ENCODE measurements at places on chromosomes 4 and X.

- no peak for DNase-seq
Observed at GRCh38 chrX:42505016-42505415, 272.9 kb downstream of the PPP1R2C start.

DNA sequence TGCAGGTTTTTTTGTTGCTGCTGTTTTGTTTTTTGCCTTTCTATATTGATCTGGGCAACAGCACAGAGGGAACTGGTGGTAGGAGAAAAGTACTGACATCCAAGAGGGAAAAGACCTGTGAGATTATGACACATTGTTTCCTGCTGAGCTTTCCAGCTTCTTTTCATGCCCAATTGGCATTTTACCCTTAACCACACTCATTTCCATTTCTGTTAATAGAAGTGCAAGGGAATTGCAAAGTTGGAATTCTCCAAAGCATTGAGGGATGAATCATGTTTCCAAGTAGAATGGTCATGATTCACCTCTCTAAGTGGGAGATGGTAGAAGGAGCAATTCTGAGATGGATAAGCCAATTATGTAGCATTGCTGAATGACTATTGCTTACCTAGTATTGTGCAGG is 161.5 kb downstream of the PPARGC1A start:
- DNase-seq = no peak

DNA sequence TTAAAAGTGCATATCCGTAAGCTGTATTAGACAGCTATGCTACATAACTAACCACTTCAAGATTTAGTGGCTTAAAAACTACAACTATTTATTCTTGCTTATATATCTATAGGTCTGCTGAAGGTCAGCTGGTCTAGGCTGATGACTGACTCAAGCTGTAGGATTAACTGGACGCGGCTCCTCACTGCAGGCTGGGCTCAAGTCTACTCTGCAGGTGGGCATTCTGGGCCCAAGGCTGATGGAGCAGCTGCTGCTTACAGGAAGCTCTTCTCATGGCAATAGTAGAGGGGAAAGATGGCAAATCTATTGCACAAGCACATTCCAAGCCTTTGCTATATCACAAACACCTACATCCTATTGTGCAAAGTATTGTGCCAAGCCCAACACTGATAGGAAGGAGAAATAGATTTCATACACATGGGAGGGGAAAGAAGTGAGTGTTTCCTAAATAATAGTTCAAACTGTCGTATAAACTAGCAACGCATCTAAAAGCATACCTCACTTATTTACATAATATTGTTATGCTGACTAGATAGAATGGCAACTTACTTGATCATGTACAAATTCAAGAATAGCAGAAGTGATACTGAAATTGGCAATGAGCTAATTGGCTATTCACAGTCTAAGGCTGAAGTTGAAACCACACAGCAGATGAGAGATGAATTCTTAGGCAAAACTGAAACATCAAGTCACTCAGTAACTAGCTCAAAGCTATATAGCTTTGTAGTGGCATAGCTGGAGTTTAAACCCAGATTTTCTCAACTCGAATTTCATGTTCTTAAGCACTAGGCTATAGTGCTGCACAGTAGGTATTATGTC is 263.8 kb downstream of the NKX6-1 start:
- DNase-seq = no peak

DNA sequence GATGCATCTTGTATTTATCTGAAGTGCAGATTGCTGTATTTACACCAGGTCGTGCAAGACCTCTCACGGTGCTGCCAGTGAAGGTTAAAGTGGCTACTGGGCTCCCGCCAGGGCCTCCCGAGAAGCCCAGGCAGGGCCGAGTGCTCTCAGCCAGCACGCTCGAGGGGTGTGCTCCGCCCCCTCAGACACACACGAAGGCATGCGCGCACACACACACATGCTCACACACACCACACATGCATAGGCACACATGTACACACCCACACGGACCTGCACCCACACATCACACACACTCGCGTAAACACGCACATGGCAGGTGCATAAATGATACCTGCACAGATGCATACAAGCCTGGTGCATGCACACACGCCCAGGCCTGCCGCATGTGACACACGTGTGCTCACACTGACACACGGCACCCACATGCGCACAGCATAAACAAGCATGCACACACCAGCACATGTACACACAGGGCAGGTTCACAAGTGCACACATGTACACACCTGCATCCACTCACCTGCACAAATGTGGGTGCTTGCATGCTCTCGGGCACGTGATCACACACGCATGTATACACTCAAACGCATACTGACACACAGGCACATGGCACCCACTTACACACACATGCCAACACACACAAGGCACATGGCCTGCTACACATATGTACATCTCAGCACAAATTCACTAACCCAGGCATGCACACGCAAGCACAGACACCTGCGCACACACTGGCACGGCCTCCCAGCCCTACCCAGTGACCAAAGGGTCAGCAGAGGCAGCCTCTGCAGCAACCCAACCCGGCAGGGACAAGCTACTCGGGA is 71.6 kb downstream of the FAM53A start:
- no peak for DNase-seq

DNA sequence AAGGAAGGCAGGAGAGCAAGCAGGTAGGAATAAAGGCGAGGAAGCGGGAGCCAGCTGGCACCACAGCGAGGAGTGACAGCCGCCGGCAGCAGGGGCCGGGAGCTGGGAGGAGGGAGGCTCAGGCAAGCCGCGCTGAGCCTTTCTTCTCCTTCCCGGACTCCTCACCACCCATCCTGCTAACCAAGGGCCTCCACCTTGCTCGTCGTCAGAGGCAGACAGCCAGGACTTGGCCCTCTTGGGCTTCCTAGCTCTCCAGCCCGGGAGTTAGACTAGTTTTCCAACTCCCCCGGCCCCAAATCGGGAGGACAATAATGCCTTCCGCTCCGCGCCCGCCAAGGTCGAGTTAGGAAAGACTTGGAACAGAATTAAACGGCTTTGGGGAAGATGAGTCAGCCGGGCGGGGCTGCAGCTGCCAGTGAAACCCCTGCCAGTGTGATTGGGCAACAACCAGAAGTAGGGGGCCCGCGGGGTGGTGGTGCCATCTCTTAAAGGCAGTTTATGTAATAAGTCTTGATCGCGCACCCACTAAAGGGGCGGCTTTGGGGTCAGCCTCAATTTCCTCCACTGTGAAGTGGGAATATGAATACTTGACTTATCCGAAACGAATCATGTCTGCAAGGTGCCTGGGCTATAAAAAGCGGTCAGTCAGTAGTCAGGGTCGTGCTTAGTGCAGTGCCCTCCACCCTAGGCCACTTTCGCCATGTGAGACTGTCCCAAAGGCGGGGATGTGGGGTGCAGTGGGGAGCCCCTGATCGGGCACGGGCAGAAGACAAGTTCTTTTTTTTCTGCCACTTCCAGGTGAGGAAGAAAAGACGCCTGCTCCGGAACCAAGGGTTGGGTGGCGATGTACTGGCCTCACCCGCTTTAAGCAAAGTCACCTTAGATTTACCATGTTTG is 6.7 kb upstream of the HSD17B10 start:
- DNase-seq = no peak

- no peak for DNase-seq
Observed at GRCh38 chr4:38050560-38051350, 90.6 kb downstream of the PTTG2 start.

DNA sequence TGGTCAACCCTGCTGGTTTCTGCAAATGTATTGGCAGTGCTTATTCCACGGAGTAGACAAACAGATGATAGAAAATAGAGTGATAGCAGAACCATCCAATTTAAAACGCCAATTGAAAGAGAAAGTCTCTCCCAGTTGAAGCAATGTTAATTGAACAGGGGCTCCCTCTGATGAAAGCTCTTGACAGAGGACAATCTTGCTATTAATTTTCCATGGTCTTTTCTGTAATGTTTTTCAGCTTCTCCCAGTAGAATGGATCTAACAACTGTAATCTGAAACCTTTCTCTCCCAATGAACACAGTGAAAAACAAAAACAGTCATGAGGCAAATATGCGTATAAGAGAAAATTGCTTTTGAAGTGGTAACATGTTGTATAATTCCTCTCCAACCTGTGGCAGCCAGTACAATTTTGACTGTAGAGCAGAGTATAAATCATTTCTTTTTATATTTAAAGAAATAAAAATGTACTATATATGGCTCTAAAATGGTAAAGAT is 225.1 kb upstream of the GALNTL6 start:
- DNase-seq = no peak

DNA sequence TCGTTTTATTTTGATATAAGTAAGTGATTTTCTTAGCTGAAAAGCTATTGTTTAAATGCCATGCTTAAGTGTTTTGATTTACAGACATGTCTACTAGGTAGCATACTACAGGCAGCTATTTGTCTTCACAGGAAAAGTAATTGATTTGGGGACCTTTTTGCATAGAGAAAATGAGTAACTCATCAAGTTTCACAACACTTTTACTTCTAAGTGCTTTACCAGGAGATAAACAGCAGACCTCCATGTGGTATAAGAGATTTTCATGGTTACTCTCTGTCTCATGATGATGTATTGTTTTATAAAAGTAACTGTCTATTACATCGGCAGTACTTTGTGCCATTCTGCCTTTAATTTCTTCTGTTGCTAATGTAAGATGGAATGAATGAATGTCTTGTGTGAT is 28.7 kb downstream of the RBPJ start:
- no peak for DNase-seq

DNA sequence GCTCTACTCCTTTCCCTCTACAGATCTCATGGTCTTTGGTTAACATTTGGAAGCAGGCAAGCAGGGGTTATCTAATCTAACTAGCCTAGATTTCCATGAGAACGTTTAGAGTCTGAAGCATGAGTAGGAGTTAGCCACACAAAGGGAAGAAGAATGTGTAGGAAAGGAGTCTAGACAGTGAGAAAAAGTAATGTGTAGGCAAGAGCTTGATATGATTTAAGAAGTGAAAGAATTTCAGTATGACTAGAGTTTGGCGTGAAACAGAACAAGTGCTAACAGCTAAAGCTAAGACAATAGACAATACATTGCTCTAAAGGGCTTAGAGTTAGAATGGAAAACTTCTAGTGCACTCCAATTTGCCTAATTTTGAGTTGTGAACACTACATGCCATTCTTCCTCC is 10.8 kb downstream of the CXCL8 start:
- DNase-seq = no peak

DNA sequence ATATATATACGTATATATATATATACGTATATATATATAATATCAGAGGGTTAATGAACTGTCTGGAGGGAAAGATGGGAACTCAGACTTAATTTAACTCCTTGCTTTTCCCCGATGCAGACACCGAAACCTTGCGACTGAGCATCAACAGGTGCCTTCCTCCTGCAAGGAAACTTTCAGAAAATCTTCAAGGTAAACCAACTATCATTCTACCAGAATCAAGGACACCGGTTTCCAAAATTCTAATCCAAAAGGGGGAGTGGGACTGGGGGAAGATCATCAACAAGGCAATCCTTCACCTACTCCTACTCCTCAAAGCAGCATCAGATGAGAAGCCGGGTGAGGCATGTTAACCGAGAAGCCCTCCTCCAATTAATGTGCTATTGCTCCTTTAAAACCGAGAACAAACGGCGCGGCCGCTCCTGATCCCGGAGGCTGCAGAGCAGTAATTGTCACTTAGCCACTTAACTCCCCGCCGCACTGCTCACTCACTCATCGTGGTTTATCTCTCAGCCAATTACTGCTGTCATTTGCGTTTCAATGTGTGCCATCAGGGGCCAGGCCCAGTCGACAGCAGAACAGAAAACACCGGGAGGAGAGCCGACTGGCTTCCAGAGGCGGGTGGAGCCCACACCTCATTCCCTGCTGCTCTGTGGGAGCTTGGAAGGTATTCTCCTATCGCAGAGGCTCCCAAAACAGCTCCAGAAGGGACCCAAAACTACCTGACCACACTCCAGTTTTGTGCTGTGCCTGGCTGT is 61.7 kb downstream of the MAML3 start:
- no peak for DNase-seq

DNA sequence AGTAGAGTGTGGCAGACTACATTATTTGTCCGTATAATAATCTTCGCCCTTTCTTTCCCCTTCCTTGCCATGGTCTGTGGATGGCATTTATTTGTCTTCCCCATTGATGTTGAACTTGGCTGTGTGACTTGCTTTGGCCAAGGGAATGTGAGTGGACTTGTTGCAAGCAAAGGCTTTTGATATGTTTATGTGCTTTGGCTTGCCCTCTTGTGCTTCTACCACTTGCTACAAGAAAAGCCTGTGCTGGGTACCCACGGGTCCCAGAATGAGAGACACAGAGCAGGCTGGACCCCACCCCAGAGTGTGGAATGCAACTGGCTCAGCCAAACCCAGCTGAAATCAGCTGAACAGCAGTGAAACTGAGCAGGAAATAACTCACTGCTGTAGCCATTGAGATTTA is 63.0 kb downstream of the FAM184B start:
- no peak for DNase-seq

DNA sequence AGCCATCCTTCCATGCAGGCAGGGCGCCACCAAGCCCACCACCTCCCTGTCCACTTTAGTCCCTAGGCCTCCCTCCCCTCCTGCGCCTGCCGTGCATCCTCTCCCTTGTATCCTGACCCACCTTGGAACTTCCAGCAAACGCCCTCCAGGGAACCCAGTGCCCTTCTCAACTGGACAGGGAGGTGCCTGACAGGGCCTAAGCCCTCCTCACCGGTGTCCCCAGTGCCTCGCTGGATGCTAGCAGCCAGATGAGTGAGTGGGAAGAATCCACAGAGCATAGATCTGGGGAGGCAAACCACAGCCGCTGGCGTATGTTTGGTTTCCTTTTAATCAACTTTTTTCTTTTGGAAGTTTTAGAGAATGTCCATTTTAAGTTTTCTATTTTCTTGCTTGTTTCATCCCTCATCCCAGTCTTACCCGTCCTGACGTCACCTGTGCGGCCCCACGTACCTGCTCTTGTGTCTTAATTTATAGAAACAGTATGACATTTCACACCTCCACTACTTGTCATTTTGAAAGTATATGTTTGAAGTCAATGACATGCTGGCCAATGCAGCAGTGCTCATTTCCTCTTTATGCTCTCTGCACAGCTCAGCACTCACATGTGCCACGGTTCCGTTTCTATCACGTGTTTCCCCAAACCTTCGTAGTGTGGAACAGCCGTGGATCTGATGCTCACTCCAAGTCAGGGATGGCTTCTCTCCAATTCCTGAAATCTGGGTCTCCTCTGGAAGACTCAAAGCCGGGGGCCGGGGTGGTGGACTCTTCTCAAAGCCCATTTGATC is 3.4 kb upstream of the HMX1 start:
- no peak for DNase-seq

DNA sequence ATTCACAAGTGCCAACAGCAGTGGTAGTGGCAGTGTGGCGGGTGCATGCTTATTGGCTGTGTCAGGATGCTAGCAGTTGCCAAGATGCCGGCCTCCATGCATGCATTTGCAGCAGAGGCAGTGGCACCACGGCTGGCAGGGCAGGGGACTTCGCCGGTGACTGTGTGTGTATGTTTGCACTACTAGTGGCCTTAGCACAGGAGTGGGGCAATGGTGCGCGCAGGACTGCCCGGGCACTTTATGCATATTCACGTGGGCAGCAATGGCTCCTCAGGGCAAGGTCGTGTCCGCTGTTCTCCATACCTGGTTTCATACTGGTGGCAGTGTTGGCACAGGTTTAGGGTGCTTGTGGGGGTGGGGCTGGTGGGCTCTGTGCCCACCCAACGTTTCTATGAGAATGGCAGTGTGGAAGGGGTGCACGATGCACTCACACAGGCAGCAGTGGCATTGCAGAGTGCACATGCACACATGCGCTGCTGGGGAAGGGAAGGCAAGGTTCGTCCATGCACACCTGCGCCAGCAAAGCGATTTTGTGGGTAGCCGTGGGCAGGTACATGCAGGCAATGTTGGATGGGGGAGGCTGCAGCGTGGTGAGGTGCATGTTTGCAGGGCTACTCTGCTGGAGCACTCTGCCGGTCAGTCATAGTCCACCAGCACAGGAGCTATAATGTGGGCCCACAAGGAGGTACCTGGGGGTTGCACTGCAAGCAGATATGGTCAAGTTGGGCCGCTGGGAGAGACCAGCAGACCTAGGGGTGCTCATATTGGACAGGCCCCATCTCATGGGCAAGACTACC is 338.9 kb upstream of the TECRL start:
- DNase-seq = no peak

All from stimulated activated CD4-positive, alpha-beta T cell treated with anti-CD3 and anti-CD28 coated beads, TNF-alpha, amount 100 ng/mL, for 48 hours (primary cell).